ENCODE measurements at places on chromosomes 3 and 15.

DNA sequence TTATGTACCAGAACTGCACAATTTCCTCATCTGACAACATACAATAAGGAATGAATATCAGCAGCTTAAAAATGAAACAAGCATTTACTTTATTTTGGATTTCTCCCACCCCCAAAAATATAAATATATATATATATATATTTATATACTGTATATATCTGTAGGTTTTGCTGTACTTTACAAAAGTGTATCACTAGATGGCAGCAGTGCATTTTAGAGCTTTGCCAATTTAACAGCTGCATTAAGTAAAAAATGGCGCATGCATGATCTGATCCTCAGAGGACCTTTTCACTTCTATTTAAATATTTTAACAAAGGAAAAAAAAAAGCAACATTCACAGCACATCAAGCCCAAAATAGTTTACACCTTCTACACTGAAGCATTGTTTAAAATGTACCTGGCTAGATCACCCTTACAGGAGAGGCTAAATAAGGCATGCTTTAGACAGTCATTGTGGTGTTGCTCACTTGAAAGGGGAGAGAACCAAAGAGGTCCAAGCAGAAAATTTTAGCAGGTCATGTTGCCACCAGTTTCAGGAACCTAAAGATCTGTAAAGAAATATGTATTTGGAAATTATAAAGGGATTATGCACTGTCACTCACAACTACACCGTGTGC, 72.6 kb downstream of the NPTN start:
- no peak for DNase-seq

DNA sequence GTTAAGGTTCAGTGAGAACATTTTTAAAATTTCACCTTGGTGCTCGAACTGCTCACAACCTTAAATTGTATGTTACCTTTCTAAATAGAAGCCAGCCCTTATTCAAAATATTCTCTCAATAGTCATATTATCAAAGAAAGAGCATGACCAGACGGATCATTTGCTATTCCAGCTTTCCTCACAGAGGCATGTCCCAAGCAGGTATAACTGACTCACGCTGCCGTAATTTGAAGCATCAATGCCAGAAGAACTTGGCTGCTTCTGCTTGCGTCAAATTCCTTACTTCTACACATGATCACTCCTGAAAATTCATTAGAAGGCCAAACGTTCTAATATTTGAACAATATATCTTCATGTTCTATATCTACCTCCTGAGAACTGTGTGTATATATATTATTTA, 69.5 kb upstream of the VGLL4 start:
- DNase-seq: no peak

DNA sequence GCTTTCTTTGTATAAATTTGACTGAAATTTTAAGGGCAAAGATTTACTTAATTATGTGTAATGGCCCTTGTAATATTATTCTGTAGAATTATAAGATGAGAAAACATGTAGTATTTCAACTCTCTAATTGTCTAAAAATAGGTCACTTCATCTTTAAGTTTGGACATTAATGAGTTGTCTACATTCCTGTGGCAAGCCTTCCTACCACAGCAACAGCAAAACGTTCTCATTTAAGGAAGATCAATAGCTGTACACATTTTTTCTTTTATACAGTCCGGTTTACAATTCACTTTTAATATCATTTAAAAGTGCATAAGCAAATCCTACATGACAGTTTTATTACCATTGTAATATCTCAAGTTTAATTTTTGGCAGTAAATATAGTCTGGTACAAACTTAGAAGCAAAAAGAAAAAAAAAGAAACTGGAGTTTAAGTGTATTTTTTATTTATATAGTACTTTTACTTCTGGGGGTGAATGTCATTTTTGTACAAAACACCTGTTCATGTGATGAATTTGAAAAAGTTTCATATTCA, 501.8 kb downstream of the ZPLD1 start:
- no peak for DNase-seq

GRCh38 chr3:9879830-9880549, at the start of gene CIDEC:
Gene CIDEC (minus strand): TSS chr3:9880253. CDS start chr3:9878486, 1,767 bp downstream.
- no peak for DNase-seq

Data from stimulated activated CD4-positive, alpha-beta T cell treated with anti-CD3 and anti-CD28 coated beads, TNF-alpha, amount 100 ng/mL, for 4 hours (primary cell).